Activated CD4-positive, alpha-beta T cell treated with anti-CD3 and anti-CD28 coated beads, Interleukin-2, amount 10 ng/mL, durations not matched to agents 7 days and 5 days (primary cell): ENCODE measurements at places on chromosomes 11 and 22.
A peak's percentile ranks its signal among the peaks of the same experiment; 100 is the strongest.

- H3K27me3 ChIP-seq, result peaks cover 1% of the 10 kb centered on the region
- no peaks in the 10 kb centered on the region for H3K4me1 ChIP-seq
- H3K36me3 ChIP-seq, result no peaks in the 10 kb centered on the region
- H3K27ac ChIP-seq, result no peak overlapping the region
- no peak for DNase-seq
Measured at GRCh38 chr22:37397226-37397625, 30.1 kb downstream of the ELFN2 start.

DNA sequence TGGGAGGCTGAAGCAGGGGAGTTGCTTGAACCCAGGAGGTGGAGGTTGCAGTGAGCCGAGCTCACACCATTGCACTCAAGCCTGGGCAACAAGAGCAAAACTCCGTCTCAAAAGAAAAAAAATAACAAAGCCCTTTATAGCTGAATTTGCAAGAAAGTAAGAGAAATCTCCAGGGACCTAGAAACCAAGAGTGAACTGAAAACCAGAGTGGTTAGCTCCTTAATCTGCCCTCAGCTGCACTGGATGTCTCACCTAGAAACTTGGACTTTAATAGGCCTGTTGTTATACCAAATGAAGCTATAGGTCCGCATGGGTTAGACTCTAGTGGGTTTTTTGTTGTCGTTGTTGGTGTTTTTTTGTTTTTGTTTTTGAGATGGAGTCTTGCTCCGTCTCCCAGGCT is 4.1 kb downstream of the NEU3 start:
- H3K4me1 ChIP-seq, result peaks cover 28% of the 10 kb centered on the region
- H3K27me3 ChIP-seq, result no peaks in the 10 kb centered on the region
- no peak for DNase-seq
- peaks cover 11% of the 10 kb centered on the region for H3K36me3 ChIP-seq

DNA sequence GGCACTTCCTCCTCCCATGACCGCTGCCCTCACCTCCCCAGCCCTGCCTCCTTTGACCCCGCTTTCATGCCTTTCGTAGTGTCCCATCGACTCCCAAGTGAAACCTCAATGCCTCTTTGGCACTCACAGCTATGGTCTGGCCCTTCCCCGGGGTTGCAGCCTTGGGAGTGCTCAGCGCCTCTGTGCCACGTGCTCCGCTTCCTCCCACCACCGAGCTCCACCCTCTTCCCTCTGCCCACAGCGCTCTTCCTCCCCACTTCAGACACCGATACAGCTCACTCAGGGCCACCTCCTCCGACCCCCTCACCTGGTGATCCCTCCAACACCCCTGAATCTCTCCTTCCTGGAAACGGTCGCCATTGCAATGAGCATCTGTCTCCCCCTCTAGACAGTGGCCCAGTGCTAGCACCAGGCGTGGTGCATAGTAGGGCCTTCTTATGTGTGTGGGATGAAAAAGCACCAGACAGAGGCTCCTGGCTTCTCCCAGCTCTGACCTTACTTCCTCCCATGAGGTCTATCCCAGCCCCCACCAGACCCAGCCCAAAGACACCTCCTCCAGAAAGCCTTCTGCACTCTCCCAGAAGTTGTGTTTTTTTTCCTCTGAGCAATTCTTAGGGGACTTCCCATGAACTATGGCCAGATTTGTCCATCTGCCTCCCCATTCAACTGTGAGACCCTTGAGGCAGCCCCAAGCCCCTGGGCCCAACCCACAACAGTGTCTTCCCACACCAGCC is 16.4 kb upstream of the SCGB1A1 start:
- peak overlapping the region; percentile 68 for H3K4me3 ChIP-seq
- no peaks in the 10 kb centered on the region for H3K27me3 ChIP-seq
- peaks cover 31% of the 10 kb centered on the region for H3K4me1 ChIP-seq
- H3K36me3 ChIP-seq, result no peaks in the 10 kb centered on the region

DNA sequence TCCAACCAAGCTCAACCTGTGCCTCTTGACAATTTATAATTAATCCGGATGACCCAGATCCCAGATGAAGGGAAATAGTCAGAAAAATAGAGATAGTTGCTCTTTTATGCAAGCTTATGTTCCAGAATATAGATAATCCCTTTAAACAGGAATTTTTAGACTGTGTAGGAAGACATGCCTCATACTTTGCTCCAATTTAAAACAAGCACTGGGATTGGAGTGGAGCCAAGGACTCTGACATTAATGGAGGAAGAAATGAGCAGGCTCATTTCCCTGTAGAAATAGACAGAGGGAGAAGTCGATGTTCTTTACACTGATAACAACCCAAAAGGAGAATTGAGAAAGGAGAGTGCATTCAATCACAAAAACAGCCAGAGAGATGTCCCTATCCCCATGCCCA is 70.1 kb upstream of the LRRC55 start:
- H3K4me3 ChIP-seq, result no peak overlapping the region
- no peaks in the 10 kb centered on the region for H3K36me3 ChIP-seq
- H3K4me1 ChIP-seq, result no peaks in the 10 kb centered on the region
- peaks cover 3% of the 10 kb centered on the region for H3K27me3 ChIP-seq
- DNase-seq, result no peak

GRCh38 chr11:3155216-3155615 is 9.9 kb downstream of the OSBPL5 start:
- H3K27me3 ChIP-seq, result peaks cover 1% of the 10 kb centered on the region
- H3K36me3 ChIP-seq, result no peaks in the 10 kb centered on the region
- no peak for DNase-seq
- H3K27ac ChIP-seq, result no peak overlapping the region

GRCh38 chr11:36631774-36632173 is 33.7 kb upstream of the RAG2 start:
- H3K27ac ChIP-seq, result no peak overlapping the region
- no peak overlapping the region for H3K4me3 ChIP-seq
- H3K4me1 ChIP-seq, result no peaks in the 10 kb centered on the region
- no peak for DNase-seq

DNA sequence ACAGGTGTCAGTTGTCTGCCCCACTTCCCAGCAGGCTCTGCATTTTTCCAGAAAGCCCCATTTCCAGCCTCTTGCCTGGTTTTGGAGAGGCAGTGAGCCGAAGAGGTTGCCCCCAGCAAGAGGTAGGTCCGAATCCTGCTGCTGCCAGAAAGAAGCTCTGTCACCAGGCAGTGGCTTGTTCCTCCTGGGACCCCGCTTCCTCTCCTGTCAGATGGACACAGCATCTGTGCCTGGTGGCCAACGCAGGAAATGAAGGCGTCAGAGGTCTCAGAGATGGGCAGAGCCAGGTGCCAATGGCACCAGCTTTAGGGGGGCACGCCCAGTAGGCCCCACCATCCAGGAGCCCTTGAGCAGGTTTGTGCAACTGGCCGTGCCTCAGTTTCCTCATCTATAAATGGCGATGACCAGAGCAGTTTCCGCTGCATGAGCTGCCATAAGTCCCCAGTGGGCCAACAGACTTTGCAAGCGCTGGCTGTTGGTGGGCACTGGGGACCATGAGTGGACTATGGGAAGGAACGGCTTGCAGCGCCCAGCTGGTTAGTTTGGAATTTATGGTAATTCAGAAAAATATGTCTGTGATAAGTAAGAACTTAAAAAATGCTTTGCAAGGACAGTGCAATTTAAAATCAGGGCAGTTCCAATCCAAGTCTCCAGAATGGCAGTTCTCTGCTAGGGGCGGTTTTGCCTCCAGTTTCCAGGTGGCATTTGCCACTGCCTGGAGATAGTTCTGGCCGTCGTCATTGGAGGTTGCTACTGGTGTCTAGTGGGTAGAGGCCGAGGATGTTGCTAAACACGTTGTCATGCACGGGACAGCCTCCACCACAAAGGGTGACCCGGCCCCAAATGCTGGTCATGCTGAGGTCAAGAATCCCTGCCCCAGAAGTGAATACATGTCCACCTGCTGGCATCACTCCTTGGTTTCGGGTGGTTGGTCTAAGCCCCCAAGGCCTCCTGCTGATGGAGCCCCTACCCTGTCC is 2.3 kb upstream of the OSBPL5 start:
- no peaks in the 10 kb centered on the region for H3K36me3 ChIP-seq
- DNase-seq, result no peak
- peaks cover 29% of the 10 kb centered on the region for H3K27me3 ChIP-seq
- H3K27ac ChIP-seq, result no peak overlapping the region

- no peak for DNase-seq
- H3K27me3 ChIP-seq, result no peaks in the 10 kb centered on the region
- H3K4me3 ChIP-seq, result no peak overlapping the region
- H3K4me1 ChIP-seq, result peaks cover 37% of the 10 kb centered on the region
Measured at GRCh38 chr11:2904153-2905052, 18.8 kb upstream of the CDKN1C start.

GRCh38 chr11:58027341-58027740 is 3.4 kb upstream of the OR6Q1 start:
- H3K27ac ChIP-seq, result no peak overlapping the region
- no peaks in the 10 kb centered on the region for H3K36me3 ChIP-seq
- no peaks in the 10 kb centered on the region for H3K27me3 ChIP-seq

DNA sequence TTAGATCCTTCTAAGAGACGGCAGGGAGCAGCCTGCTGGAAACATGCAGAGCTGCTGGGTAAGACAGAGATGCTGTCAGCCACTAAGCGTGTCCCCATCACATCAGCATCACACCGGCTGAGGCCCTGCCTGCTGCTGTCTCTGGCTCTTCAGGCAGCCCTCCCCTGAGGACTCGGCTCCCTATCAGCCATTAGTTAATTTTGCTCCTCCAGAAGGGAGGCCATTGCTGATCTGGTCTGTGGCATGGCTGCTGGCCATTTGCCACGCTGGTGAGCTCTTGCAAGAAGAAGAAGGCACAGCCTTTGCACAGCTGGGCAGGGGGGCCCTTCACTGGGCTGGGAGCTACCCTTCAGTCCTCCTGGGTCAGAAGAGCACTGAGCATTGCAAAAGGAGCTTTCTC is 131.2 kb upstream of the PARVA start:
- no peak overlapping the region for H3K4me3 ChIP-seq
- H3K27ac ChIP-seq, result no peak overlapping the region
- H3K36me3 ChIP-seq, result peaks cover 14% of the 10 kb centered on the region
- H3K27me3 ChIP-seq, result no peaks in the 10 kb centered on the region

GRCh38 chr11:129324533-129325175 is 51.0 kb upstream of the BARX2 start:
- H3K27me3 ChIP-seq, result peaks cover 3% of the 10 kb centered on the region
- no peaks in the 10 kb centered on the region for H3K36me3 ChIP-seq
- no peaks in the 10 kb centered on the region for H3K4me1 ChIP-seq
- no peak for DNase-seq

GRCh38 chr11:131422029-131422428 is 51.6 kb downstream of the NTM start:
- no peak for DNase-seq
- H3K36me3 ChIP-seq, result no peaks in the 10 kb centered on the region
- no peaks in the 10 kb centered on the region for H3K4me1 ChIP-seq
- H3K4me3 ChIP-seq, result no peak overlapping the region
- no peaks in the 10 kb centered on the region for H3K27me3 ChIP-seq

DNA sequence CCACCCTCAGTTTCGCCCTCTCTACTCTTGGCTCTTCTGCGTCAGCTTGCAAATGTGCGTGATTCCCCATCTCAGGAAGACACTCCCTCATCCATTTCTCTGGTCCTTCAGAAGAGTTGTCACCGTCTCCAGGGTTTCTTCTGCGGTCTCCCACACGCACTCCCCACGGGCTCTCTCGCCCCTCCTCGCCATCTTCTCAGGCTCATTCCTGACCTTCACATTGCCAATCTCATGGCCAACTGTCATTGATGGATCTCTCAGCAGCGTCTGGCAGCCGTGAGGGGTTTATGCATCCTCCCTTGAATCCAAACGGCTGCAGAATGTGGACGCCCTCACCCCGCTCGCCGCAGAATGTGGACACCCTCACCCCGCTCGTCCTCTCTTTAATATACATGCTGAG is 10.5 kb downstream of the SYNGR1 start:
- no peak for DNase-seq
- no peak overlapping the region for H3K4me3 ChIP-seq
- H3K27me3 ChIP-seq, result peaks cover 2% of the 10 kb centered on the region
- no peaks in the 10 kb centered on the region for H3K36me3 ChIP-seq

GRCh38 chr11:7204778-7205177 is 46.9 kb upstream of the SYT9 start:
- peaks cover 11% of the 10 kb centered on the region for H3K27me3 ChIP-seq
- DNase-seq, result no peak
- H3K27ac ChIP-seq, result no peak overlapping the region
- H3K4me3 ChIP-seq, result no peak overlapping the region
- H3K36me3 ChIP-seq, result no peaks in the 10 kb centered on the region

DNA sequence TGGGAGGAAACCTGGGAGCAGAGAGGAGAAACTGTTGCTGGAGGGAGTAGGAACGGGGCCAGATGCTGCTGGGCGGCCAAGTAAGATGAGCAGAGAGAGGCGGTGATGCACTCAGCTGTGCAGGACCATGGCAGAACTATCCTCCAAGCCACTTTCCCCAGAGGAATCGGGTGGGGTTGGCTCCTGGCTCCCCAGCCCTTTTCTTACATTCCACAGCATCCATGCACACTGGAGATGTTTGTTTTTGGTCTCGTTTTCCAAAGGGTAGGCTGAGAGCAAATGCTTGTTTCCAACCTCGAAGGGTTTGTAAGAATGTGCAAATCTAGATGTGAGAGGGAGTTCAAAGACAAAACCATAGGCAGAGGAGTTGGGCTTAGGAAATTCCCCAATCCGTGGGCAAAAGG is 73.2 kb downstream of the DBX1 start:
- H3K36me3 ChIP-seq, result no peaks in the 10 kb centered on the region
- no peak overlapping the region for H3K27ac ChIP-seq
- H3K27me3 ChIP-seq, result peaks cover 23% of the 10 kb centered on the region
- no peak for DNase-seq

DNA sequence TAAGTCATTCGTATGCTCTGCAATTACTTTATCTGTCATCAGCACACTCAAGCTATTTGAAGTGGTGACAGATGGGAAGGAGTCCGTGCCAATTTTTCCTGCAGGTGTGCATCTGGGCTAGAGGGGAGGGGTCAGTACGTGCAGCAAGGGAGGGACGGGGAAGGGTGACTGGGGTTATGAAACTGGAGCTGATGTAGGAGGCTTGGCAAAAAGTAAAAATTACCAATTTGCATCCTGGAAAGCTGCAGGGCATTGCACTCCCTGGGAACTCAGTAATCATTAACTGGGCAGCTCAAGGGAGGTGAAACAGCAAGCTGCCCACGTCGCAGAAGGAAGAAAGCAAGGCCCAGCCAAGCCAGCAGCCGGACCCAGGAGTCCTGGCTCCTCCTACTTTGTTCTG is 87.1 kb upstream of the TMEM45B start:
- no peak overlapping the region for H3K27ac ChIP-seq
- H3K27me3 ChIP-seq, result no peaks in the 10 kb centered on the region
- no peak for DNase-seq
- no peak overlapping the region for H3K4me3 ChIP-seq
- no peaks in the 10 kb centered on the region for H3K36me3 ChIP-seq

DNA sequence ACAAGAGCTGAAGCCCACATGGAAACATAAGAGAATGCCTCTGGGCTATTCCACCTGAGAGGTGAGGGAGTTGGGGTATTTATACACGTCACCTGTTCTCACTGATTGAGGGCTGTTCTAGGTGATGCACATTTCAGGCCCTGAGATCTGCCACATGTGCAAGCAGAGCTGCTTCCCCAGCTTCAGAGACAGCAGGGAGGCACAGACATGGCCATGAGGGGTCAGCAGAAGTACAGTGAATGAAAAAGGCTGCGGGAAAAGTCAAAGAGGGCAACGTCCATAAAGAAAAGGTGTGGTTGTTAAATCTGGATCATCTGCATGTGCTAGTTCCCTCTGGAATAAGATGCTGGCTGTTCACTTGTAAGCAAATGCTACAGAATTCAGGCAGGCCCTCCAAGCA is 75.4 kb downstream of the GAB4 start:
- peaks cover 29% of the 10 kb centered on the region for H3K27me3 ChIP-seq
- no peaks in the 10 kb centered on the region for H3K36me3 ChIP-seq
- DNase-seq, result no peak
- no peaks in the 10 kb centered on the region for H3K4me1 ChIP-seq
- no peak overlapping the region for H3K27ac ChIP-seq
